NCI-H460 (cell line): ENCODE measurements at places on chromosomes 16 and 17. TPM values are rescaled to one million over a fixed set of nuclear protein-coding genes. Genes with fewer than 3 reads are reported as not detected.

Gene MT4
- not detected in 2 replicates for total RNA-seq

Gene CAVIN1
- total RNA-seq, result 64.0 and 70.4 TPM in 2 replicates

Gene PRSS36
- total RNA-seq, result not detected in 2 replicates

DNA sequence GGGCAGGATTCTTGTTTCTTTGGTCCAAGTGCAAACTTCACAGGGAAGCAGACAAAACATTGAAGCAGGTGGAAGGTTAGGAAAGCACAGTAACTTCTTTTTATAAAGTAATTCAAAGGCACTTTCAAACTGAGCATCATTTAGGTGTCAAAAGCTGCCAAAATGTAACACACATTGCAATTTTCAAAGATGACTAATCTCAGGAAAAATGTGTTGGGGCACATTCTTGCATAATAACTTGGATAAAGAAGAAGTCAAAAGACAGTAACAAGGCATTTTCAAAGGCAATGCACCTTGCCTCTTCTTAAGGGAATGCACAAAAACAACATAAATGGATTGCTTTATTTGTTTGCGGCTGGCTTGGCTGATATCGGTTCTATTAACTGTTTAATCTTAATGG, 3.6 kb downstream of the KCNJ2 start:
- no peak for DNase-seq

GRCh38 chr17:4986951-4987766, at the start of gene CAMTA2:
Gene CAMTA2, minus strand, starts transcription at chr17:4987675. Its CDS starts 1,453 bp downstream, at chr17:4986222.
- peak; percentile 45 for DNase-seq

GRCh38 chr16:27025581-27025980, 41.1 kb upstream of the C16orf82 start:
- DNase-seq, result no peak

GRCh38 chr16:75288181-75288580, 36.8 kb upstream of the BCAR1 start:
- no peak for DNase-seq

GRCh38 chr17:42365136-42365535, 23.1 kb downstream of the STAT3 start:
- no peak for DNase-seq

- DNase-seq, result no peak
Observed at GRCh38 chr16:89759746-89760340, 38.5 kb downstream of the ZNF276 start.

DNA sequence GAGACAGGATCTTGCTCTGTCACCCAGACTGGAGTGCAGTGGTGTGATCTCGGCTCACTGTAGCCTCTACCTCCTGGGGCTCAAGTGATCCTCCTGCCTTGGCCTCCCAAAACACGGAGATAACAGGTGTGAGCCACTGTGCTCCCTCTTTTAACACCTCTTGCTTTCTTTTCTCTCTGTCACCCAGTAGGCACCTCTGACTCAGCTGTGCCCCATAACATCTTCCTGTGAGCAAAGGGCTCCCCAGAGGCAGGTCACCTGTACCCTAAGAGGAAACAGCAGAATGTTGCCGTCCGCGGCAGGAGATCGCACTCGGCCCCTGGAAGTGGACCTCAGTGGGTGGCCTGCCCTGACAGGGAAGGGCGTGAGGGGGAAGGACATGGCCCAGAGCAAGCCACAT, 918 bp upstream of the NLRC3 start:
- DNase-seq, result no peak

DNA sequence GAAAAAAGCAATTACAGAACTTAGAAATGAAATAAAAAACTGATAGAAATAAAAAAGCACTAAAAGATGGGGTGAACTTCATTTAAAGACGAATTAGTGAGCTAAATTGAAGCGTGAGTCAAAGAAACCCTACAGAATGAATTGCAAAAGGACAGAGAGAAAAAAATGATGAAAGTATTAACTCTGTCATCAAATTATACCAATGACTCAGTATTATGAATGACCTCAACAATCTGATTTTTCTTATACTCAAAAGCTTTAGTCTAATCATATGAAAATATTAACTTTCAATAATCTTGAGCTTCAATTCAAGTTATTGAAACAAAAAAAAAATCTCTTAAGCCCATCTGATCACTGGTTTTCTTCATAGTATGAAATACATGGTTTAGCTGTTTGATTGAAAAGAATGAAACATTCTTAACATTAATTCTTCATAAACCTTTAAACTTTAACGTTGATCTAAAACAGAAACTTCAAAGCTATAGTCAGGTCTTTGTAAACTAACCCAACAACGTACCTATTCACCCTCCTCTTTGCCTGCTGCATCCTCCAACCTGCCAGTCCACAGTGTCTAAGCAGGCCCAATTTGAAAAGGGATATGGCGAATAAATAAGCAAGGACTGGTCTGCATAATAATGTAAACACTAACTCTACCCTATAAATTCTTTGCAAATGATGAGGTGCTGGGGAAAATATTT, 6.6 kb downstream of the ABCA5 start:
- no peak for DNase-seq

- no peak for DNase-seq
Observed at GRCh38 chr16:1474082-1474795, 589 bp downstream of the CLCN7 start.

GRCh38 chr16:19153876-19154275, 14.2 kb upstream of the SYT17 start:
- DNase-seq, result no peak

- DNase-seq, result no peak
Observed at GRCh38 chr17:41490000-41490990, 585 bp upstream of the KRT36 start.

DNA sequence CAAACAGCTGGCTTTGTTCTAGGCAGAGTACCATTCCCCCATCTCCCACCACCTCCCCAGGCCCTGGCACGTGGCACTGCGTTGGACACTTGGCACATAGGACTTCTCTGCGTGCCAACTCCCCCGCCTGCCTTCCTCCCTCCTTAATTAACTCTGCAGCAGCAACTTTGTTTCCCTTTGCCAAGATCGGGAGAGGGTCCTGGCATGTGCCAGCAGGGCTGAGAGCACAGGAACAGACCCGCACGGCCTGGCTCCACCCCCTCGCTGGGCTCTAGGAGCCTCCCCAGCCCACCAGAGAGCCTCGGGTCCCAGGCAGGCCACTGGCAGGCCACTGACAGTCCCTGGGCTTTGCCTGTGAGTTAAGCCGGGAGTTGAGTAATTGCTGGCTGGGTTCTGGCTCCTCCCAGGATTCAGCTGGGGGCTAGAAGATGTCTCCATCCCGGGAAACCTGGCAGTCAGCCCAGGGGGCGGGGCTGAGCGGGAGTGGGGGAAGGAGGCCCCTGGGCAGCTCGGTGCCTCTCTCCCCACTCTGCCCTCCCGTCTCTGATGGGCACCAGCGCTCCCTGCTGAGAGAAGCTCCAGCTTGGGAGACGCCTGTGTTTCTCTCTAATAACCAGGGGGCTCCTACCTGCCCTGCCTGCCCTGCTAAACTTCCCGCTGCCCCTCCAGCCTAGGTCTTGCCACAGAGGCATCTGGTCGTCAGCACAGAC, 224.0 kb upstream of the TNRC6C start:
- peak; percentile 3 for DNase-seq

GRCh38 chr17:6090253-6090652, 20.1 kb downstream of the WSCD1 start:
- DNase-seq, result no peak

DNA sequence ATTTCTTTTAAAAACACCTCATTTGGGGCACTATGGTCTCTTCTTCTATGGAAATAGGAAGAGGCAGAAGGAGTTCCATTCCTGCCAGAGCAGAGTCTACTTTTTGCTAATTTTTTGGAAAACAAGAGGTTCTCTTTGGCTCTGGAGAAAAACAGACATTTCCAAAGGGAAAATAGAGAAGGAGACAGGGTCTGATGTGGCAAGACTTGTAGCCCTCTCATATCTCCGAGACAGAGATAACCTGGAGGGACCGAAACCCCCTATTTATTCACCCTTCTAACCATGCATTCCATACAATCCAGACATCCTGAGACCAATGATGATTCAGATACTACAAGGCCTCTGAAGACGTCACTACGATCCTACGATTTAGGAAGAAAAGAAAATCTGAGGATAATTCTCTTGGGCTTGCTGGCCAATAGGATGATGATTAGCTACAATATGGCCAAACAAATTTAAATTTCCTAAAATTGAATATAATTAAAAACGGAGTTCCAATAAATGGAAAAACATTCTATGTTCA, 70.2 kb downstream of the HIC1 start:
- DNase-seq, result no peak

DNA sequence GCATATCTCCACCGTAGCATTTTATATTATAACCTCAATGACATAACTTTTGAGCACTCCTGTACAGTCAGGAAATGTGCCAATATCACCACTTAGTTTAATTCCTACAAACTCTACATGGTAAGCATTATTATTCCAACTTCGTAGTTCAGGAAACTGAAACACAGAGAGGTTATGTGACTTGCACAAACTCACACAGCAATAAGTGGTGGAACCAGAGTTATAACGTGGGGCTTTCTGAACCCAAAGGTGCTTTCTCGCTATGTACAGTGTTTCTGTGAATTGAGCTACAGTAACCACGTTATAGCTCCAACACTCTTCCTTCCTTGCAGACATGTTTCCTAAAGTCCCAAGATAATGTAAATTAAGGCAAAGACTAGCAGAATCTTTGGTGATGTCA, 330.2 kb downstream of the GRIN2A start:
- DNase-seq, result no peak

DNA sequence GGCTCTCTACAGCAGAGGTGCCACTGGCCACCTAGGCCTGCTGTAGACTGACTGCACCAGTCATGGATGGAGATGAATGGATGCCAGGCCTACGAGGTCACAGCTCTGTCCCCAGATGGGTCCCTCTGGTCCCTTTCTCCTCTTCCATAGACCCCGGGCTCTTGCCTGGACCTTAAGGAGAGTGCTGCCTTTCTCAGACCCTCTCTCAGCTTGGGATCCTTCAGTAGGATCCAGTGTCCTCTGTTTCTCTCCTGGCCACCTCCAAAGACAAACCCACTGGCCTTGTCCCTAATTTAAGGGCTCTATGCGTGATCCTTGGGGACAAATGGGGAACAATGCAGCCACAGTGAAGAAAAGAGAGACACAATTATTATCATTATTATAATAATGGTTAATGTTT, 189.3 kb upstream of the C16orf82 start:
- no peak for DNase-seq

DNA sequence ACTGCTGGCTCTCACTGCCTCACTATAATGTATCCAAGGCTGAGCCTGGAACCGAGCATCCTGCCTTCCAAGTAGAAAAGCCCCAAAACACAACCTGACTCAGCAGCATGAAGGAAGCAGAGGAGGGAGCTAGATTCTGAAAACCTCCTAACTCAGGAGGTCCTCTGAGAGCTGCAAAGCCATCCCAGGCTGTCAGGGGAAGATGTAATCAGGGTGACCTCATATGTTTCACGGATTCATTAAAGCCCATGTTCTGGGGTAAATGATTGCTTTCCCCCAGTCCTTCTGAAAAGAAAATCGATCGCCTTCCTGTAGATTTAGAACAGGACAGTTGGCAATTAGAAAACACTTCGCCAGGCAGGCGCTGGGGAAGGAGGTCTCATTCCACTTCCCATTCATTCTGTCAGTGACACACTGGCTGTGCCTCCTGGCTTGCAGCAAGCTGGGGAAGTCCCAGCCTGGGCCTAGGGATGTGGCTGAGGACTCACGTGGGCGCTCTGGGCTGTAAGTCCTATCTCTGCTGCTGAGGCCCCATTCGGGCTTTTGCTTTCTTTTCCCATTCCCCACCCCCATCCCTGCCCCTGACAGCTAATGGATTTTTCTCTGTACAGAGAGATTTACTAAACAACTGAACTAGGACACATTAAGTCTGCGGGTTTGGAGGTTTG, 75.7 kb upstream of the TMEM132E start:
- DNase-seq, result no peak

DNA sequence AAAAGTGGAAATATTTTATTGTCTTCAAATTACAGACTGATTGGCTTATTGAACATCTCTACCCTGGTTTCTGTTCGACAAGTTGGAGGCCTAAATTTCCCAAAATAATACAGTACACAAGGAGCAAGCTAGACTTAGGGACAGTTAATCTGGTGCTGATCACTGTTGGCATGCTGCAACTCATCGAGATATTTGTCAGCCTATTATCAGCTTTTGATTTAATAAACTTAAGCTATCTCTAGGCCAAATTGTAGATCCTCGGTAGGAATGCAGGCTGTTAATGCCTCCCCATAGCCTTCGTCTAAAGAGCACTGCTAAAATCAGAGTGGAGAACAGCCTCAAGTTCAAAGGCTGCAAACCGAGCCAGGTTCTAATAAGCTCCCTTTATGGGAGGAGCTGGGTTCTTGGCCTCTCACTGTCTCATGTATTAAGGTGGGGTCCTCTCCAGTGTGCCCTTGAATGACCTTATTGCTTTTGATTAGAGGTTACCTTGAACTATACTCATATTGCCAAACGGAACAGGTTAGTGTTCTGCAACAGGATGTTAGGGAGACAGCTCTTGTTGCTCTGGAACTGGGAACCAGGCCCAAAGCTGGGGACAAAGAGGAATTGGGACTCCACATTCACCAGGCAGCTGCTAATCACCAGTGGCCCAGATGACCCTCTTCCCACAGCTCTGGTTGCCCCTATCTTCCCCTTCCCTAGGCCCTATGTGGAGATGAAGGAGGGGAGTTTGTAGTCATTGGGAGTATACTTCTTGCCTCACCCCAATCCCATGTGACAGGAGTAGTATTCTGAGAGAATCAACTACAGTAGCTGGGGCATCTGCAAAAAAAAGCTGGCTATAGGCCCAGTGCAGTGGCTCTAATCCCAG, 69.5 kb upstream of the NOL11 start:
- DNase-seq, result no peak

DNA sequence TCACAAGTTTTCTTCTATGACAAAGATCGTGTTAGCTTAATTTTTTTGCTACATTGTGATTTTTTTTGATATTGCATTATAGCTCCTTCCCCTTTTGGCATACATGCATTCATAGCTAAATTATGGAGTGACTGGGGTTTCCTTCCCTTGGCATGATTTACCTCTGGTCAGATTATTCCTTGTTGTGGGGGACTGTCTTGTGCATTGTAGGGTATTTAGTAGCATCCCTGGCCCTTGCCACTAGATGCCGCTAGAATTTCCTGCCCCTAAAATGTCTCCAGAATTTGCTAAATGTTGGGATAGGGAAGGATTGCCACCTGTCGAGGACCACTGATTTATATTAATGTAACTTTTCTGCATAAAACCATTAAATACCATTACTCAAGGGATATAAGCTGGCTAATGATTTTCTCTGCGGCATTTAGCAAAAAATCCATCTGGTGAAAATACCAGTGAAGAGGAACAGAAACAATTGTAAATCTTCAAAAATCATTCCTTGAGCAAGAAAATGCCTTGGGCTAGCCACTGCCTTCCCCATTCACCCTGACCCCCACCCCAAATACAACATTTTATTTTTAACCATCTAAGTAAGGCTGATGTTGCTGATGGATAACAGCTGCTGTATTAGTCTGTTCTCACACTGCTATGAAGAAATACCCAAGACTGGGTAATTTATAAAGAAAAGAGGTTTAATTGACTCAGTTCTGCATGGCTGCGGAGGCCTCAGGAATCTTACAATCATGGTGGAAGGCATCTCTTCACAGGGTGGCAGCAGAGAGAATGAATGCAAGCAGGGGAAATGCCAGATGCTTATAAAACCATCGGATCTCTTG, 195.2 kb downstream of the MAP2K6 start:
- DNase-seq, result peak; percentile 26
